Kidney capillary endothelial cell (primary cell): ENCODE measurements at places on chromosomes 7 and 10.

DNA sequence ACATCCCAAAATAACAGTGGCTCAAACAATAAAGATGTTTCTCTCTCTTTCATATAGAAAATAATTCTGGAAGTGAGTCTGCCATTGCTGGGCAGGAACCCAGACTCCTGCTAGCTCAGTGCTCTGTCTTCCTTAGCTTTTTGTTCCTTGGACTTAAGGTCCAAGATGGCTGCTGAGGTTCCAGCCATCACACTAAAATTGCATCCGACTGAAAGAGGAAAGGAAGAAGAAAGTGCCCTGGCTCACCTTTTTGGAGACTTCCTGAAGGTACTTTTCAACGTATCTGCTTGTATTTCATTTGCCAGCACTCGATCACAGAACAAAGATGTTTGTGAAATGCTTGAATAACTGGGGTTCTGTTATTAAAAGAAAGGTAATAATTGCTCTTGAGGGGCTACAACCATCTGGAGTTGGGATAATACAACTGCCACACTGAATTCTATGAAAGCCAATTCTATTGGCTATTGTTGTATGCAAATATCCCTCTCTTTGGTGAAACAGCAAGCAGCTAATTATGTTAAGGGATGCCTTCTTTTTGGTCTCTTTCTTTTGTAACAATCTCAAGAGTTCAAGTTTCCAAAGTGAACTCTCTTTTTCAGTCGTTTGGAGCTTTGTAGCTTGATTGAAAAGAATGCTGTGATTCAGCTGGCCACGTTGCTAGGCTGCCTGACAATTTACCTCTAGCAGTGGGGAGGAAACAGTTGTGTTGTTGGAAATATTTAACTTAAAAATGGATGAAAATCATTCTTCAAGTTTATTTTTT, 83.9 kb downstream of the BAMBI start:
- DNase-seq, result no peak

DNA sequence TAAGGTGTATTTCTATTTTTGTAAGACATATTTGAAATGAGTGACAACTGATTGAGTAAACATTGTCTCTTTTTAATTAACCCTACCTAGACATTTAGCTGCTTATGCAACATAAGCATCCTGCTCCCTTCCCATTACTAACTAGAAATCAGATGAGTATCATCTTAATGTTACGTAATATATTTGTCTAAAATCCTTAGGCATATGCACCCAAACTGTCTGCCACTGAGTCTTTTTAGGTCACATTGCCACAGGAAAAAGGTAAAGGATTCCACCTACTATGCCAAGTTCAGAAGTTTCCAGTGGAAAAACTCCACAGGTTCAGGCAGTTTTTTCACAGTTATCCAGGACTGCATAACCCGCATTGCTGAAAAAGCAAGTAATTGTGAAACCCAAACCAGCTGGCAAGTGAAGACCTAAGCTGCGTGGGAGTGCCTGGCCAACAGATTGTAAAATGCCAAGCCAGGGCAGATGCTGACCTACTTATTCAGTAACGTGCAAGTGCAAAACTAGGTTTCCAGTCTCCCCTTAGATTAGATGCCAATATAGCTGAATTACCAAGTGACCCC, 983.7 kb downstream of the GATA3 start:
- DNase-seq, result no peak

DNA sequence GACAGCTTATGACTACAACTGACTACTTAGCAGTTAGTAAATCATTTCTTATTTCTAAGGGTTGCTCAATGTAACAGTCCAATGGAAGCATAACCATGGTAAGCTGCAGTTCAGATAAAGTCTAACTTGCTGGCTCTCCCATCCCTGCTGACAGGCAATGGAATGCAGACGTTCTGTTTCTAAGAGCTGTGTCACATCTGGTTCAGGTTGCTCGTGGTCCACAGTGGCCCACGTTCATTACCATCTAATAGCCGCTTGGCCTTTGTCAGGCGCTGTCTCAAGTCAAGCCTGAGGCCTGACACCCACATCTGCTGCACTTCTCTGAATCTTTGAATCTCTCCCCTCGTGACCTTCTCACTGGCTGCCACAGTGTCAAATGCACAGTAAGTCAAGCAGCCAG, 240.8 kb downstream of the FGFR2 start:
- no peak for DNase-seq

GRCh38 chr7:52472006-52472620, 563.3 kb upstream of the POM121L12 start:
- DNase-seq, result no peak

DNA sequence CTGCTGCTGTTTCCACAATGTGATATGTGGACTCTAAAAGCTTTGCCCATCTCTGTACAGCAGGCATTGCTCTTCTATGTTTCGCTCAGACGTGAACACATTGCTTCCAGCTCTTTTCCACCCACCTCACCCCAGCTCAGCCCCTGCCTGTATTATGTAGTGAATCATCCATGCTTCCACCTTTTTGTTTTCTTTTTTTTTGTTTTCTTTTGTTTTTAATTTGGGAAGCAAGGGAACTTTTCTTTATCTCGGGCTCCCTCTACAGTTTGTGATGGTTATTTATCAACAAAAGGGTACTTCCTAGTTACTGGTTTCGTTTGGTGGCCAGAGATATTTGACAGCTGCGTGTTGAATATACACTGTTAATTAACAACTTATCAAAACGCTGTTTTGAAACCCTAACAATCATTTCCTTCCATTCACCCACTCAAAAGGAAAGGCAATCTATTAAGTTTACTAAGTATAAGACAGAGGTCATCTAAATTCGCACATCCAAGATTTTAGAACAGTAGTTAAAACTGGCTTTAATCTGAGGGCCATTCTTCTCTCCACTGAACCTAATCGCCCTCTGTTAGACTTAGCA, 127.9 kb upstream of the STK17A start:
- peak; percentile 41 for DNase-seq

GRCh38 chr7:13279854-13280435, 592.5 kb downstream of the ARL4A start:
- DNase-seq, result peak; percentile 28

- DNase-seq, result no peak
These were observed 129.6 kb downstream of the CNOT4 start for GRCh38 chr7:135380351-135380750.

- DNase-seq, result no peak
These were observed 104.9 kb downstream of the ADK start for GRCh38 chr10:74255888-74256357.

DNA sequence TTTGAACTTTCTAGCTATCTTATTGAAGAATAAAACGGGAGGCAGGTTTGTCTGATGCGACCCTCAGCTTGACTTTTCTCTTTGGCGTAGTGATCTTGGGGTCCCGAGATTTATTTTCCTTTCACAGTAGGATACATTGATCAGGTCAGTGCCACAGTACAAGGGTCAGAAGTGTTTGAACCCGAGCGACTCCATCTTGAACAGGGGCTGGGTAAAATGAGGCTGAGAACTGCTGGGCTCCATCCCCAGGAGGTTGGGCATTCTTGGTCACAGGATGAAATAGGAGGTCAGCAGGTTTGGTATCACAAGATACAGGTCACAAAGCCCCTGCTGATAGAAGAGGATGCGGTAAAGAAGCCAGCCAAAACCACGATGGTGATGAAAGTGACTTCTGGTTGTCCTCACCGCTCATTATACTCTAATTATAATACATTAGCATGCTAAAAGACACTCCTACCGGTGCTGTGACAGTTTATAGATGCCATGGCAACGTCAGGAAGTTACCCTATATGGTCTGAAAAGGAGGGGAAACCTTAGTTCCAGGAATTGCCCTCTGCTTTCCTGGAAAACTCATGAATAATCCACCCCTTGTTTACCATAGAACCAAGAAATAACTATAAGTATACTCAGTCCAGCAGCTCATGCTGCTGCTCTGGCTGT, 3.0 kb upstream of the TECPR1 start:
- DNase-seq, result no peak

GRCh38 chr7:73704640-73705550, 14.6 kb downstream of the STX1A start:
- DNase-seq, result no peak

DNA sequence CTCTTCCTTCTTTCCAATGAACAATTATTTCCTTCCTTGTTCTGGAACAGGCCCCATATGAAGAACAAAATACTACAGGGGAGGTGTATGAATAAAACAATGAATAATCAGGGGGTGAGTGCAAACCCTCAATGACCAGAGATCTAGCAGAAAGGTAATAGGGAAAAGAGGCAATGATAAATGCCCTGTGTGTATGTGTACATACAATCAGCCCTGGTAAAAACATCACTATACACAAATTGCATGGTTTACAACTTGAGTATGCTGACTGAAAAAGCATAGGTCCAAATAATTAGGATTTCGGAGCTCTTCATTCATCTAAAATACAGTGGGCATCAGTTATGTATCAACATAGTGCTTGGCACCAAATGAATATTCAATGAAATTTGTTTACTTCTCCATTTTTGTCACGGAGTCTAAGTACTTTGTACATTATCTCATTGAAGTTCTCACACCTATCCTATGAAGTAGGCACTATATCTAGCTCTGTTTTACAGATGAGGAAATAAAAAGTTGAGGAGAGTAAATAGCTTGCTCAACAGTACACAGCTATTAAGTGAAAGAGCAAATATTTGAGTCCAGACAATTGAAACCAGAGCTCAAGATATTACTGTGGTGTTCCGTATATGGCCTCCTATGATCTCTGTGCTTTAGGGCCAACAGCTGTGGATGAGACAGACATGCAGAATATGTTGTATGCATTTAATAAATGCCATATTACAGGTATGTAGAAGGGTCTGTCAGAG, 1065.4 kb downstream of the SORCS3 start:
- DNase-seq, result no peak
